ENCODE measurements at places on chromosomes 2 and 18.

DNA sequence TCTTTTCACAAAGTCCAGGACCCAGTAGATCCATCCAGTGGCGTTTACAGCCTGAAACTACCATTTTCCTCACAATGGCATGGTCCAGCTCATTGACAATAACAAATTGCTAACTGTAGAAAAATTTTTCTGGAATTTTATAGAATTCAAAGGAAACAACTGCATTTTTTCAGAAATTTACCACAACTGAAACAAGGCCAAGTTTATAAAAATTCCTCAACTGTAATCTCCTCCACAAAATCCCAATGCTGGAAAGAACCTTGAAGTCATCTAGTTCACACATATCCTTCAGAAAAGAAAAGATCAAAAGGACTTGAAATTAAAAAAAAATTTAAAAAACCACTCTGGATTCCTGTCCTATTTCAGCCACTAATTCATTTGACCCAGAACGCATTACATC is 226.0 kb upstream of the CTAGE1 start:
- DNase-seq: no peak

- no peak for DNase-seq
Observed at GRCh38 chr2:214104219-214104618, 306.6 kb upstream of the VWC2L start.

GRCh38 chr2:102768892-102769291 is 7.1 kb downstream of the TMEM182 start:
- no peak for DNase-seq

DNA sequence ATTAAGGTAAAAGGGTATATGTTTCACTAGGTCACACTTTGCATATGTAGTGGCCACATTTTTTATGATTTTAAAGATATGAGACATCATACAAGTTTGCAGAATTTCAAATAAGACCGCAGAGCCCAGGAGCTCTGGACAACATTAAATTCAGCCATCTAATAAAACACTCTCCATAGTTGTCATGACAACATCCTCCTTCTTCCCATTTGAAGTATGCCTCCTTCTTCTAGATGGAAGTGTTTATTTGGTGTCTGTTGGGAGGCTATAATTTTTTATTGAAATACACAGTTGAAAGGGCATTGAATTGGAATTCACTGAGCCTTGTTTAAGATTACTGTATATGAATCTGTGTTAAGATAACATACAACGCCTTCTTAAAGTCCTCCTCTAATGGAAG is 467.3 kb downstream of the CMPK2 start:
- DNase-seq: no peak

- DNase-seq: no peak
Observed at GRCh38 chr2:95301876-95302641, 4.9 kb downstream of the KCNIP3 start.

DNA sequence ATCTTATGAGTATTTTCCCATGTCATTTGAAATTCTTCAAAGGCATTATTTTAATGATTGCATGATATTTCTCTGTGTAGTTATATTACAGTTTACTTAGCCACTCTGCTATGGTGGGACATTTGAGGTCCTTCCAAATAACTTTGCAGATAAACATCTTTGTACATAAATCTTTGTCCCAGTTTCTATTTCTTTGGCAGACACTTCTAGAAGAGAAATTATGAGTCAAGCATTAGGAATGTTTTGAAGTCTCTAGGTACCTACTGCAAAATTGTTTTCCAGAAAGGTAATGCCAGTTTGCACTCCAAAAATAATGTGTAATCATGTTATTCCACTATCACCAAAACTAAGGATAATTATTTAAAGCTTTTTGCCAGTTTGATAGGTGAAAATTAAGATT is 149.7 kb downstream of the EN1 start:
- no peak for DNase-seq

DNA sequence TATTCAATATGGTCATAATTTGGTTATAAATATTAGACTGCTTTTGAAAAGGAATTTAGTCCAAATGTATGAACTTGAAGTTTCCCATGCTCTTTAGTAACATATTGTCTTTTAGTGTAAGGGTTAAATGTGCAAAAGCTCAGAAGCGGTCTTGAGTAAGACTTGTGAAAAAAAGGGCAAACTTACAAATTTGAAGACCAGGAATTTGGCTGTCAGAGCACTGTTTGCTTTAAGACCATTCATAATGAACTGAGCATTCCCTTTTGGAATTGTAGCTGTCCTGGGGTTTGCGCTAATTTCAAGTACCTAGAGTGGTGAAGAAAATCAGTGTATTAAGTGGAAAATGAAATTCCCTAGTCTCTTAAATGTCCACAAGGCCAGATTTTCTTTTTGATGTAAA is 6.9 kb upstream of the ZEB2 start:
- no peak for DNase-seq

- peak; percentile 71 for DNase-seq
Observed at GRCh38 chr2:221572219-221572820, at the start of gene EPHA4. TSS of gene EPHA4 (minus strand) at chr2:221572304. CDS start at chr2:221572248, 56 bp downstream.

- no peak for DNase-seq
Observed at GRCh38 chr2:98828369-98828744, 97.4 kb upstream of the MGAT4A start.

- no peak for DNase-seq
Observed at GRCh38 chr2:236549165-236549564, 20.5 kb upstream of the ACKR3 start.

GRCh38 chr2:27308359-27308881 is at the start of gene UCN:
TSS of gene UCN (minus strand) at chr2:27308445. CDS start at chr2:27307895, 550 bp downstream.
- no peak for DNase-seq

DNA sequence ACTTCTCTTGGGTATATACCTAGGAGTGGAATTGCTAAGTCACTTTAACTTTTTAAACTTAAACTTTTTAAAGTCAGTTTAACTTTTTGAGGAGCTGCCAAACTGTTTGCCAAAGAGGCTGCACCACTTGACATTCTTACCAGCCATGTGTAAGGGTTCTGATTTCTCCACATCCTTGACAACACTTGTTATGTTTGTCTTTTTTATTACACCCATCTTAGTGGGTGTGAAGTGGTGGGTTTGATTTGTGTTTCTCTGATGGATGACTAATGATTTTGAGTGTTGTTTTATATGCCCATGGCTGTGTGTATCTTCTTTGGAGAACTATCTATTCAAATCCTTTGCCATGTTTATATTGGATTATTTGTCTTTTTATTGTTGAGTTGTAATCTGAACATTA is 13.6 kb downstream of the ASAP2 start:
- no peak for DNase-seq

- DNase-seq: no peak
Observed at GRCh38 chr18:26621161-26622026, 73.0 kb upstream of the KCTD1 start.

Measured in stimulated activated CD8-positive, alpha-beta memory T cell treated with anti-CD3 and anti-CD28 coated beads, Interleukin-4, amount 100 ng/mL, for 1 hour (primary cell).